ENCODE measurements at places on chromosomes 1 and 21.

DNA sequence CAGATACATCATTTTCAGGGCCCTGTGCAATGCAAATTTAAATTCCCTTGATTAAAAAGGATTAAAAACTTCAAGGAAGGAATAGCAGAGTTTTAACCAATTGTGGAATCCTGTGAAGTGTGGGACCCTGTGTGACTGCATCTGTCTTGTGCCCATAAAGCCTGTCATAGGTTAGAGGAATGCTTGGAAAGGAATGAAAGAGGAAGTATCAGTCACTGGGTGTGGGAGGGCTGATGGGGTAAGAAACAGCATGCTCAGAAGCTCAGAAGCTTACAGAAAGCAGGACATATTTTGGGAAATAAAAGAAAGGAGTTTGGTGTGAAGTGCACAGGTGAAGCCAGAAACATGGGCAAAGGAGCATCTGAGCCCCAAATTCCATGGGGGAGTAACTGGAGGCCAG, 150.8 kb upstream of the ETV3 start:
- DNase-seq: no peak

- DNase-seq: no peak
Observed at GRCh38 chr1:205584732-205585131, 47.1 kb downstream of the ELK4 start.

DNA sequence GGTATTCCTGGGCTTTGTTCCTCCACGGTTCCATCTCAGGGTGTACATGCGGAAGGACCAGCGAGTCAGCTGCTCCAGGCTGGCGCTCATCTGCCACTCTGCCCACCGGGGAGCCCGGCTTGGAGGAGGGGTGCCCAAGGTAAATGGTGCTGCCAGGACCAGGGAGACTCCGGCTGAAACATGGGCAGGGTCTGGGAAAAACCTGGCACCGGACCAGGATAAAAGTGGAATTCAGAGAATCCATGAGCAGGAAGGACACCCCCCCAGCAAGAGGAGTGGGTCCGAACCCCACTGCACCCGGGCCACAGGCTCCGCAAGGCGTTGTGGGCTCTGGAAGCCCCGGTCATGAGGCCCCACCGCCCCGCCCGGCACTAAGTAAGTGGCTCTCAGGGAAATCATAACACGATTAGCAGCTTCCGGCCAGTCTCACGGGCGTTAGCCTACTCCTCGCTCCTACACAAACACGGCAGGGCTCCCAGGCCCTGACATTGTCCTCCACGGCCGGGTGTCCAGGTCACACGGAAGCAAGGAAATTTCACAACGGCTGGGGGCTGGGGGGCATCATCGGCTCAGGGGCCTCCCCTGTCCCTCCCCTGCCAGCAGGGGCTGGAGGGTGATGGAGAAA, 21.1 kb downstream of the MEGF6 start:
- DNase-seq: no peak

DNA sequence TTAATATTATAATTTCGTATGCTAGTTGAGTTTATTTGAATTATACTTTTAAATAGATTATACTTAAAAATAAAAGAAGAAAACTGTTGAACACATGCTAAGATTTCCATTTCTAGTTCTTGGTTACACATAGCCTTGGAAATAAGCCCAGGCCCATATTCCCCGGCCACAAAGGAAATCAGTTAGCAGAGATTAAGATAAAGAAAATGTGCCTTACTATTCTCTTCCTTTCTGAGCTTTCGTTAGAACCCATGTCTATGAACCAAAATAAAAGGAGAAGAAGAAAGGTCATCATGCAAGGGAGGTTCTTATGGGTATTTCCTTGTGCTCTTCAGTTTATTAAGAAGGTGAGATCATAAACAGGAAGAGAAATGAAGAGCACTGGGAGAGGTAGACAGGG, 32.3 kb upstream of the CRP start:
- no peak for DNase-seq

- no peak for DNase-seq
Observed at GRCh38 chr1:180961622-180962021, 48.9 kb downstream of the KIAA1614 start.

- DNase-seq: no peak
Observed at GRCh38 chr1:80023358-80023757, 1016.8 kb upstream of the ADGRL4 start.

- peak; percentile 19 for DNase-seq
Observed at GRCh38 chr1:61742620-61743430, 545 bp downstream of the PATJ start.

- DNase-seq: no peak
Observed at GRCh38 chr1:216722821-216723220, 408 bp downstream of the ESRRG start.

Data from stimulated activated CD8-positive, alpha-beta memory T cell treated with anti-CD3 and anti-CD28 coated beads, Interleukin-2, amount 100 ng/mL, for 48 hours (primary cell).